ENCODE measurements at places on chromosomes 4 and X. TPM values are rescaled to one million over a fixed set of nuclear protein-coding genes. Genes with fewer than 3 reads are reported as not detected.

- peaks cover 20% of the 10 kb centered on the region for H3K36me3 ChIP-seq
- no peak for DNase-seq
- H3K27ac ChIP-seq, result no peak overlapping the region
- peaks cover 17% of the 10 kb centered on the region for H3K4me1 ChIP-seq
These were observed 64.3 kb upstream of the FTHL17 start for GRCh38 chrX:31136144-31136611.

DNA sequence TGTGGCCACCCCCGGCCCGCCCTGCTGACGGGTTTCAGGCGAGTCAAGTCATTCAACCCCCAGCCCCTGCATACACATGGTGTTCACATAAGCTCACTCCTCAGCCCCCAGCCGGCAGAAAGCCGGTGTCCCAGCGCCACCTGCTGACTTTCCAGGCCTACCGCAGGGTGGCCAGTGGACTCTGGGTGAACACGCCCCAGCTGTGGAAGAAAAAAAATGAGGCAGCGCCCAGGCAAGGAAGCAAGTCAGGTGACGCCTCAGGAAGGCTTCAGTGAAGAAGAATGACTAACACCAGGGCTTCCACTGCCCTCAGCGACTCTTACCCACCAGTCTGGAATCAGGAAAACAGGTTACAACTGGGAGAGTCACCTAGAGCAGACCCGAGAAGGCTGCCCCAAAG, 15.8 kb downstream of the BCAP31 start:
- H3K4me3 ChIP-seq, result no peak overlapping the region
- no peak overlapping the region for H3K27ac ChIP-seq
- H3K36me3 ChIP-seq, result peaks cover 5% of the 10 kb centered on the region
- H3K27me3 ChIP-seq, result no peaks in the 10 kb centered on the region
- DNase-seq, result peak; percentile 62
- H3K4me1 ChIP-seq, result peaks cover 6% of the 10 kb centered on the region

- H3K4me1 ChIP-seq, result peaks cover 4% of the 10 kb centered on the region
- no peaks in the 10 kb centered on the region for H3K27me3 ChIP-seq
- no peak overlapping the region for H3K4me3 ChIP-seq
- no peak for DNase-seq
These were observed 27.7 kb upstream of the SFRP2 start for GRCh38 chr4:153816542-153816941.

Gene CLTRN
- 0.80 TPM for total RNA-seq
